ENCODE measurements at places on chromosomes 11 and 22.

DNA sequence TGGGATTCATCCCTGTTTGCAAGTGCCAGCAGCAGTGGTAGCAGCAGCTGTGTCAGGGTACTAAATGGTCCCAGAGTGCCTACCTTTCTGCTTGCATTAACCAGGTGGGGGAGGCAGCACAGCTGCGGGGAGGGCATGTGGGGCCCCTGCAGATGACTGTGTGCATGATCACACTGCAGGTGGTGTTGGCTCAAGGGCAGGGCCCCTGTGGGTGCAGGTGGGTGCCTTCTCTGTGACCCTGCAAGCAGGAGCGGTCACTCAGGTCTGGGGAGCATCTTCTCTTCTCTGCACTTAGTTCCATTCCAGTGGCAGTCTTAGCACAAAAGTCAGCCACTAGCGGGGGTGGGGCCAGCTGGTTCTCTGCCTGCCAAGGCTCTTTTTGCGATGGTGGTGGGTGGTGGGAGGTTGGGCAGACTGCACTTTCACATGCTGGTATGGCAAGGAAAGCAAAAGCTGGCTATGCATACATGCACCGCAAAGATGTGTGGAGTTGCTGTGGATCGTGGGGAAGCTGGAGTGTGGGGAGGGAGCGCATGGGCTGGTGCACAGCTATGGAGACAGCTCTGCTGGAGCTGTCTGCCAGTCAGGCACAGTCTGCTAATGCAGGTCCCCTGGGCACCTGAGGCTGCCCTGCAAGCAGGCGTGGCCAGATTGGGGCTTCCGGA, 157.1 kb downstream of the DYNC2H1 start:
- no peak for DNase-seq

- DNase-seq: no peak
Observed at GRCh38 chr11:45518833-45519535, 146.4 kb downstream of the CHST1 start.

- DNase-seq: no peak
Observed at GRCh38 chr11:122723576-122723975, 68.1 kb downstream of the UBASH3B start.

DNA sequence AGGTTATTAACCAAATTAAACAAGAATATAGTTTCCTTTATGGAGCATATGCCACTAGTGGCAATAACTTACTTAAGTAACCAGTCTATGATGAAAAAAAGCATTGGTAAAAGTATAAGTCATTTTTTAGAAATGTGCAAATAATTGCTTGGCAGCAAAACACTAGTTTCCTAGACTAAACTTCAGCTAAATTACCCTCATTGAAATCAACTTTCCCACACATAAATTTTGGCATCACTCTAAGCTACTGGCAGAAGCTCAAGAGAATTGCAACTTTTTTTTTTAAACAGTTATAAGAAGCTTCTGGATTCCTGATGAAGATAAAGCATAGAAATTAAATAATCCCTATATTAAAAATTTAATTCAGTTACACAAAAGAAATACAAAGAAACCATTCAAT, 12.5 kb downstream of the CCDC34 start:
- DNase-seq: no peak

GRCh38 chr22:35633520-35633919, 14.7 kb upstream of the APOL6 start:
- DNase-seq: no peak

GRCh38 chr22:39524089-39524752, 3.9 kb downstream of the ATF4 start:
- no peak for DNase-seq

- no peak for DNase-seq
Observed at GRCh38 chr11:85590848-85591483, 36.2 kb downstream of the DLG2 start.

GRCh38 chr11:44887636-44888035, 63.0 kb downstream of the TP53I11 start:
- DNase-seq: no peak

GRCh38 chr11:35981581-35981980, 37.7 kb downstream of the LDLRAD3 start:
- no peak for DNase-seq

DNA sequence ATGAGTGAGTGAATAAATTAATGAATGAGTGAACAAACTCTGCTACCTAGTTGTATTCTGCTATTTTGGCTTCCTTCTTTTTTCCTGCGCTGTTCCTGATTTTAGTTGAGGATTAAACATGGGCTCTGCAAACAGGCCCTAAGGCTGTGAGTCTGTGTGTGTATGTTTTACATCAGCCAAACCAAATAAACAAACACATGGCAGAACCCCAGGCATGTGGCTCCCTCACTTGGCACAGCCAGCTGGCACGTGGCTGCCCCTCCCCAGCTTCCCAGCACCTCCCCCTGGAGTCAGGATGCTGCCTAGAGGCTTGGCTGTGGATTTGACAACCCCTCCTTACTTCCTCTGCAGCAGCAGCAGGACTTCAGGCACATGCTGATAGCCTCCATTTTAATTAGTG, 593.2 kb downstream of the INSC start:
- DNase-seq: no peak

DNA sequence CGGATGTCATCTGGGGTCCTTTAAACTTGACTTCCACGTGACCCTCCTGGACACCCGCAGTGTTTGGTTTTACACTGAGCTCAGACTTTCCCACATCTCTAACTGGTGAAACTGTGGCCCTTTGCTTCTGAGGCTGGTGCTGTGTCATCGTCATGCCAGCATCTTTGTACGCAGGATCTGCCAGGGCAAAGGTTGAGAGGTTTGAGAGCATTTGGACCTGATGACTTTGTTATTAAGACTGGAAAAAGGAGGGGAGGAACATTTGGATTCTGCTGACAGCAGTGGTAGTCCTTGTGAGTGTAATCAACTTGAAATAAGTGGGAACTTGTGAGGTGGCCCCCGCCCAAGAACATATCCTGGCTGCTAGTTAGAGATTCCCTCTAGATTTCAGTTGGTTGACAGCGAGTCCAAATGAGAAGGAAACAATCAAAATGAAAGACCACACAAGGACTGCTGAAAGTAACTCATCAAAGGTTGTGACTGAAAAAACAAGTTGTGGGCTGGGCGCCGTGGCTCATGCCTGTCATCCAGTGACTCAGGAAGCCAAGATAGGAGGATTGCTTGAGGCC, 102.5 kb downstream of the KIAA1671 start:
- no peak for DNase-seq

DNA sequence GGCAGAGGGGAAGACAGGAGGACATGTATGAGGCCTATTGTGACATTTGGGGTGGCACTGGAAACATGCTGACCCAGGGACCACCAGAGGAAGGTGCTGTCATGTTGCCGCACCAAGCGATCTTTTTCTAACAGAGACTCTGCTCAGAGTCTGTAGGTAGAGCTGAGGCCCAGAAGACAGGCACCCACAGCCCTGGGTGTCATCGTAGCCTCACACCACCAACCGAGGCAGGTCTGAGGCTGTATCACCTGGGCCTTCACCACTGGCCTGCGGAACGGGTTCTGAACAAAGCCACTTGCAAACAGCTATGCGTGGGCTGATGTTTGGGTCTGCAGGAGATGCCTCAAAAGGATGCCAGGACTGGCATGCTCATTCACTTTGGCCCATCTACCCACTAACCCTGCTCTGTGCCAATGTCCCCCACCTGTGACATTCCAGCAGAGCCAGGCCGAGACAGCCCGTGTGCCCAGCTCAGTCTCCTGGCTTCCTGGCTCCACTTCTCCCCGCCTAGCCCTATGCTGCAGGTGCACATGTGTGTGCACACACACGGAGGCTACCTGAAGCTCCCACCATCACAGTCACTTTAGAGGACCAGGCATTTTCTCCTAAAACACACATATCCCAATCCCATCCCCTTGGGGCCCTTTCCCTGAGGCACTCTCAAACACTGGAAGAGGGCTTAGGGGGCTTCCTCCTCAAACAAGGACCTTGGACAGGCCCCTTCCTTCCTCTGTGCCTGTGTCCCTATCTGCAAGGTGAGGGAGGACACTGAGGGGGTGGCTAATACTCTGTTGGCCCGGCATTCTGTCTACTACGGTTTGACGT, 3.6 kb downstream of the TRIM29 start:
- no peak for DNase-seq

DNA sequence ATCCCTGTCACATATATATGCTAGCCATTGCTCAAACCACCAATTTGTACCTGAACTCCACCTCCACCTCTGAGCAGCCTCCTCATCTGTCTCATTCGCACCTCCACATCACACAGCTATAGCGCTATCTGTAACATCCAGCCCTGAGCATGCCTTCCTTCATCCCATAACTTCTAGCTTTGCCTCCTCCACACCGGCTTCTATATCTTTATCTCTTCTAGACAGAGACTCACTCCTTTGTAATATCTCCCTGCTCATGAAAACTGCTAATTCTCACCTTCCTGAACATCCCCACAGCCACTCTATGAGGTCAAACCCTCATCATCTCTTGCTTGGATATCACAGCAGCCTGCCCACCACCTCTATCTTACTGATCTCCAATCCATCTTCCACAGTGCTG, 5.9 kb downstream of the SIAE start:
- no peak for DNase-seq

- DNase-seq: no peak
Observed at GRCh38 chr11:114942207-114942606, 263.9 kb downstream of the NXPE2 start.

DNA sequence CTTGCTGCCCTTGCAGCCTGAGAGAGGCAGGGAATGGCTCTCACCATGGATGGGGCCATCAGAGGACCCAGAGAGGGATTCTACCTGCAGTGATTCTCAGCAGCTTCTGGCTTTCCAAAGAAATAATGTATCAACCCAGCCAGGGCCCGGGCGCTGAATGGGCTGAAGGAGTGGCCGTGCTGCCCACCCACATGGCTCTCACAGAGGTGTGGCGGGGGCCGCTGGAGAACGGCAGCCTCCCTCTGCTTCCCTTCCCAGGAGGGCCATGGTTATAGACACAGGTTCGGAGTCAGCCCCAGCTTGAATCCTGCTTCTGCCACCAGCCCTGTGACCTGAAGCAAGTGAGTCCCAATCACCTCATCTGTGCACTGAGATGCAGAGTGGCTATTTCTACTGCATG, 82.7 kb downstream of the THAP12 start:
- DNase-seq: no peak

GRCh38 chr11:20594274-20595061, 4.9 kb upstream of the SLC6A5 start:
- no peak for DNase-seq

DNA sequence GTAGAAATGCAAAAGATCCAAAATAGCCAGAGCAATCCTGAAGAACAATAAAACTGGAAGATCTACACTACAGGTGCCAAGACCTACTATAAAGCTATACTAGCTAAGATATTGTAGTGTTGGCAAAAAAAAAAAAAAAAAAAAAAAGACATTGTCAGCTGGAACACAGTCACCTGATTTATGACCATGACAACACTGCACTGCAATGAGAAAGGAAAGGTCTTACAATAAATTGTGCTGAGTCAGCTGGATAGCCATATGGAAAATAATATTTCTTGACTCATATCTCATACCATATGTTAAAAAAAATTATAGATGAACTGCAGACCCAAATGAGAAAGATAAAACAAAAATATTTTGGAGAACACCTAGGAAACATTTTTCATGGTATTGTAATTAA, 3.1 kb upstream of the PANX3 start:
- no peak for DNase-seq

- DNase-seq: no peak
Observed at GRCh38 chr11:36974771-36975170, 376.7 kb upstream of the RAG2 start.

GRCh38 chr11:30724274-30724673, 138.1 kb upstream of the MPPED2 start:
- no peak for DNase-seq

GRCh38 chr11:111443640-111444039, 64.6 kb upstream of the POU2AF1 start:
- no peak for DNase-seq

- no peak for DNase-seq
Observed at GRCh38 chr11:64829536-64830251, 14.8 kb downstream of the CDC42BPG start.

DNA sequence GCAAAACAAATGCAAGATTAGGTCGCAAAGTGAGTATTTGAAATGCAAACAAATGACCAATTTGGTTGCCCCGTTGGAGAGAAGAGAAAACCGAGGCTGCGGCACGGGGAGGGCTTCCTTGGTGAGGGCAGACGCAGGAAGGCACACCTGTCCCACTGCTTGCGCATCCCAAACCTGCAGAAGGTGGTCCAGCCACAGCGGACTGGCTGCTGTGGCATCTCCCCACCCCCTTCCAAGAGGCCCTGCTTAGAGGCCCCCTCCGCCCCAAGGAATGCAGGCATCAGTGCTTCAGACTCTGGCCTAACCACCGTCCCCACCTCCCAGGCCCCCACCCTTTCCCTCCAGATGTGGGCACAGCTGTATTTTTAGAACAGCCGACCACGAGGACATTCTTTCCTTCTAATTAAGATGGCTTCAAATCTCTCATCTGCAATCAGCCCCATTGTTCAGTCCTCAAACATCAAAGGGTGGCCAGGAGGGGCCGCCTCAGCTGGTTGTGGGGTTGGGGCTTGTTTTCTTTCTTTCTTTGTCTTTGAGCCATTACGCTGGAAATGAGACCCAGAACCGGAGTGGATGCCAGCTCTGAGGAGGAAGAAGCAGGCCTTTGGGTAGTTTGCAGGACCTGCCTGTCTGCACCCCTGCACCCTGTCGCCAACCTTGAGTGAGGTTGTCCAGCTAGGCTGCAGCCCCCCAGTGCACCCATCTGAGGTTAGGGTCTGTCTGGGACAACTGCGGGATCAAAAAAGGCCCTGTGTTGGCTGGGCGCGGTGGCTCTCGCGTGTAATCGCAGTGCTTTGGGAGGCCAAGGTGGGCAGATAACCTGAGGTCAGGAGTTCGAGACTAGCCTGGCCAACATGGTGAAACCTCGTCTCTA, 9.4 kb upstream of the DERL3 start:
- DNase-seq: no peak

DNA sequence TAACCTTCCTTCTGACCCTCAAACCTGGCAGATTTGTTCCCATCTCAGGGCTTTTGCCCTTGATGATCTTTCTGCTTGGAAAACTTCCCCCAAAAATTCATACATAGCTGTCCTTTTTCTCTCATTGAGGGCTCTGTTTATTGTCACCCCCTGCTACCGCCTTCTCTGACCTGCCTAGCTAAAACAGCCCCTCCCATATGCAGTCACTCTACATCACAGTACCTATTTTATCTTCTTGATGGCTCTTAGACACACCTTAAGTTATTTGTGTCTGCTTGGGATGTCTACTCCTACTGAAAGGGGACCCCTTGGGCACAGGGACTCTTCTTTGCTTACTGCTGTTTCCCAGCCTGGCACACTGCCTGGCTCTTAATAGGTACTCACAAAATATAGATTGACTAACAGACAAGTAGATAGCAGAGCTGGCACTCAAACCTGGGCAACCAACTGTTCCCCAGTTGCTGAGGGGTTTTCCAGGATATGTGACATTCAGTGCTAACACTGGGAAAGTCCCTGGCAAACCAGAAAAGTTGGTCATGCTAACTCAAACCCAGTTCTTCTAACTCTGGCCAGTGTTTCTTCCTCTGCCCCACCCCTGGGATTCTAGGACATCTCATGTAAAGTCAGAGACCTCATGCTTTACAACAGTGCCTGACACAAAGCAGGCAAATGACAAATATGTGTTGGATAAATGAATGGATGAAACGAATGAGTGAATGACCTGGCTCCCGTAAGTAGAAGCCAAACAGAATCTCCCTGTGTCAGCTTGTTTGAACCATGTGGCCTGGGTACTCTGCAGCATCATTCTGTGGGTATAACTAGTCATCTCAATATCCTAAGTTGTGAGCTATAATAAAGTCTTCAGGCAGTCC, 19.8 kb upstream of the FJX1 start:
- DNase-seq: no peak

- DNase-seq: no peak
Observed at GRCh38 chr11:105673089-105673488, 63.2 kb downstream of the GRIA4 start.
